ENCODE measurements at places on chromosomes 5 and 9. TPM values are rescaled to one million over a fixed set of nuclear protein-coding genes. Genes with fewer than 3 reads are reported as not detected.

- H3K36me3 ChIP-seq, result peaks cover 49% of the 10 kb centered on the region
- no peak overlapping the region for H3K27ac ChIP-seq
- H3K27me3 ChIP-seq, result no peaks in the 10 kb centered on the region
- H3K4me3 ChIP-seq, result no peak overlapping the region
These were observed 55.3 kb upstream of the POU4F3 start for GRCh38 chr5:146283344-146283761.

DNA sequence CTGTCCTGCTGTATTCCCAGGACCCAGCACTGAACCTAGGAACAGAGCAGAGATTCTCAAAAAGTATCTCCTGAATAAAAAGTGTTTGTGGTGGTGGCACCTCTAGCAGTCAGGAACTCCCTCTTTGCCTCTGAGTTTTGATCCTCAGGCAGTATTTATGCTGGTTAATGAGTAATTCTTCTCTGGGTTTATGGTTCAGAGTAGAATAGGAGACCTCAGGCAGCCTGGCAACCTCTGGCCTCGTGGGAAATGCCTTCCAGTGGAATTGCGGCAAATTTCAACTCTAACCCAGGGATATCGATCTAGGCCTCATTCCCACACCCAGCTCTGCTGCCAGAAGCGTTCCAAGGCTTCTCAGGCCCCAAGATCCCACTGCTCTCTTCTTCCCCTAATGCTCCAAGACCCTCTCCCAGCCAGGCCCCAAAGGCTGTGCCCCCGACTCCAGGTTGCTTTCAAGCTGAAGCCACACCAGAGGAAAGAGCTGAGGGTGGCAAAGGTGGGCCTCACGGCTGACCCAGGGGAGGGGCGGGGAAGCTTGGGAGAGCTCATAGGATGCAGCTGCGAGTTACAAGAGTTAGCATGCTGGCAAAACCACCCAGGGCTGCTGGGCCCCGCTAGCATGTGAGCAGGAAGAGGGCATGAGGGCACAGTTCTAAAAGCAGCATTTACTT lies 10.9 kb upstream of the HDHD3 start:
- no peak for DNase-seq
- no peak overlapping the region for H3K27ac ChIP-seq
- no peaks in the 10 kb centered on the region for H3K27me3 ChIP-seq

GRCh38 chr5:130912088-130912487 lies 253.0 kb downstream of the HINT1 start:
- no peaks in the 10 kb centered on the region for H3K27me3 ChIP-seq
- no peak overlapping the region for H3K4me3 ChIP-seq
- DNase-seq, result no peak
- H3K27ac ChIP-seq, result no peak overlapping the region
- no peaks in the 10 kb centered on the region for H3K36me3 ChIP-seq
- no peaks in the 10 kb centered on the region for H3K4me1 ChIP-seq

DNA sequence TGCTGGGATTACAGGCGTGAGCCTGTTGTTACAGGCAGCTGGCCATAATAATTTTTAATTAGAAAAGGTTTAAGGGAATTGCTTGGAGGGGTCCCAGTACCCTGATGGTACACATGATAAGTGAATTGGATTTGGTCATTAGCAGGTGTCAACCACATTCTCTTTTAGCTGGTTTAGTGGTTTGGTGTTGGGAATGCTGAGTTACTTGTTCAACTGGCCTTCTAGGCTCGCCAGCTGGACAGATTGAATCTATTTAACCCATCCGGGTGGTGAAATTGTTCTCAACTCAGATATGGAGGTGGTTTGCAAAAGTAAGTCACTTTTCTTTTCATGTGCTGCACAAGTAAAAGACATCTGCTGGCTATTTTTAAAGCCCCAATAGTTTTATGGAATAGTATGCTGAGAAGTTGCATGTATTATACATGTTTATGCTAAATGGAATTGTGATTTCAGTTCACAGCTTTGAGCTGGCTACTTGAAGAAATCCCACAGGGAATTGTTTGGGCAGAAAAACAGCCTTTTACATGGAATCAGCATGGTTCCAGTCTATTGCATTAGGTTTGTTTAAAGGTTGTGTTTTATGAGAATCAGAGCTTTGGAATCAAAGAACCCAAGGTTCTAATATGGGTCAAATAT lies 149.8 kb upstream of the SLC28A3 start:
- no peaks in the 10 kb centered on the region for H3K27me3 ChIP-seq
- H3K27ac ChIP-seq, result no peak overlapping the region
- DNase-seq, result no peak
- no peak overlapping the region for H3K4me3 ChIP-seq
- H3K36me3 ChIP-seq, result no peaks in the 10 kb centered on the region

DNA sequence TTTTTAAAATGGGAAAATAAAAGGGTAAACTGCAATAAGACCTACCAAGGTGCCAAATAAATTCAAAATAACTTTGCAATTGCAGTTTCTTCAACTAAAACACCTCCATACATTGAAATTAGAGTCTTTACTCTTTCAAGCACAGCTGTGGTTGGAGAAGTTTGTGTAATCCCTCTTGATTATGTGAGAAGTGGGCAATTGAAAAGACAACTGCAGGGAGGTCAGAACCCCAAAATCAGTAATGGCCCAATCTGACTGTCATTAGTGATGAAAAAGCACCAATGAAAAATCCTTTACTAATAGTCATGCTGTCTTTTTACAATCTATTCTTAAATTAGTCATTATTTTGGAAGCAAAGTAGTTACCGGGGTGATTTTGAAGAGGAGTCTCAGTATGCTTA lies 116.7 kb upstream of the RGMB start:
- no peaks in the 10 kb centered on the region for H3K36me3 ChIP-seq
- no peaks in the 10 kb centered on the region for H3K4me1 ChIP-seq
- no peak overlapping the region for H3K4me3 ChIP-seq
- H3K27me3 ChIP-seq, result peaks cover 5% of the 10 kb centered on the region

- H3K27me3 ChIP-seq, result no peaks in the 10 kb centered on the region
- H3K4me1 ChIP-seq, result no peaks in the 10 kb centered on the region
These were observed 1073.5 kb downstream of the MAT2B start for GRCh38 chr5:164578911-164579310.

GRCh38 chr5:180141068-180141660 lies 67.8 kb downstream of the RASGEF1C start:
- DNase-seq, result no peak
- H3K36me3 ChIP-seq, result no peaks in the 10 kb centered on the region
- H3K4me3 ChIP-seq, result no peak overlapping the region
- no peak overlapping the region for H3K27ac ChIP-seq
- no peaks in the 10 kb centered on the region for H3K27me3 ChIP-seq
- no peaks in the 10 kb centered on the region for H3K4me1 ChIP-seq

DNA sequence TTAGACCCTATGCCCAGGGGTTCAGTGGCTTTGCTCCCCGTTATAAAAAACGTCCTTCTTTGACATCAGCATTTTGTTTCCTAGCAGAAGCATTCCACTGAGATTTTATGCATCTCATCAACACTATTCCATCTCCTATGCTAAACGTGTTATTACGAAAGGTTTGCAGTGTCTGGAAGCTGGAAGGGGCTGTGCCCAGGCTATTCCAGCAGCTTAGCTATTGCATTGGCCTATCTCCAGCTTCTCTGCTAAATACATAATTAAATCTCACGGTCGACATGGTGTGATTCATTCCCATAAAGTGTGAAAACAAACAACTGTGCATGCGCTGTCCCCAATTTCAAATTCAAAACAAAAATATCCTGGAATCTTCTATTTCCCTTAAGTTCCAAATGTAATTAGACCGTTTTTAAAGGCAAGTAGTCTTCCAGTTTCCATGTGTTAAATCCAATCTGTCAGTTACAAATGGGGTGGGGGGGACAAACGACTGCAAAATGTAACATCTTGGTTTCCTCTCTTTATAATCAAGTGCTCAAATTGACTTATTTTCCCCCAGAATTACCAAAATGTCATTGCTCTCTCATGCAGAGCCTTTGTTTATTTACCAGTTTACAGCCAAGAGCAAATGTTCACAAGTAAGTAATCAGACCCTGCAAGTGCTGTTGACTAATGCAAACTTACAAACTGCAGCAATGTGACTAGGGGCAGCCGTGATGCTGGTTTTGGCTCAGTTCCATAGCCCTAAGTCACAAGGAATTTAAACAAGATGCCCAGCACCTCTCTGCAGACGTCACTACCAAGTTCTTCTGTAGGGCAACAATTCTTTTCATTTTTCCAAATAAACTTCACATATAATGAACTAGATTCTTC lies 212.3 kb upstream of the RORB start:
- H3K36me3 ChIP-seq, result no peaks in the 10 kb centered on the region
- H3K27me3 ChIP-seq, result no peaks in the 10 kb centered on the region
- H3K4me1 ChIP-seq, result peaks cover 2% of the 10 kb centered on the region
- H3K27ac ChIP-seq, result no peak overlapping the region

DNA sequence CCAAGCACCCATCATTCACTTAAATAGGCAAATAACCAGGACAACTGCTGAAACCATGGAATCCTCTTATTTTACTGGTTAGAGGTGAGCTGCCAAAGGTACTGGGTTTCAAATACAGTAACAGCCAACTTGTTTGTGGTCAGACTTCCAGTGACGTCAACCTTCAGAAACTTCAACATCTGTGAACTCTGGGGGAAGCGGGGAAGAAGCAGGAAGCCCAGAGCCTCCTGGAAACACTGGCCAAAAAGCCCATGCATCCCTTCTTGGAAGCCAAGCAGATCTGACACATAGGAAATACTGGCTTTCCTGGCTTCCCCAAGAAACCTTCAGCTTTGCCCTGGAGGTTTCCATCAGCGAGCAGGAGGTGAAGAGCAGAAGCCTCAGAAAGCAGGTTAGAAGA lies 4.9 kb upstream of the FRRS1L start:
- no peak overlapping the region for H3K27ac ChIP-seq
- H3K36me3 ChIP-seq, result no peaks in the 10 kb centered on the region
- H3K4me1 ChIP-seq, result no peaks in the 10 kb centered on the region
- no peaks in the 10 kb centered on the region for H3K27me3 ChIP-seq
- DNase-seq, result no peak

DNA sequence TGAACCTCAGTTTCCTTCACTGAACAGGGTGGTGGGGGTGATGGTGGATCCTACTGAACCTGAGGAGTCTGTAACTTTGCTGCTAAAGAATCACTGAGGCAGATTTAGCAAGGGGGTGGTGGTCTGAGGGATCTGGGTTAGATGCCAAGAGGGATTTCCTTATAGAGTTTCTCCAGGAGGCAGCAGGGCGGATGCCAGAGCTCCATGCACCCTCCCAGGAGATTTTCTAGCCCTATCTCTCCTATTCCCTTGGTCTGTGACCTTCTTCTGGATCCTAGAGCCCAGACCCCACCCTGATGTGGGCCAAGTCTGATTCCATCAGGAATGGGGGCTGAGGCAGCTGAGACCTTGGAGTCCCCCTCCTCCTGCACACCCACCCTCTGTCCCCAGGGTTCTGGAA lies 6.0 kb downstream of the PTGS1 start:
- H3K4me3 ChIP-seq, result no peak overlapping the region
- DNase-seq, result no peak
- H3K27me3 ChIP-seq, result no peaks in the 10 kb centered on the region
- H3K36me3 ChIP-seq, result no peaks in the 10 kb centered on the region
- H3K27ac ChIP-seq, result no peak overlapping the region

DNA sequence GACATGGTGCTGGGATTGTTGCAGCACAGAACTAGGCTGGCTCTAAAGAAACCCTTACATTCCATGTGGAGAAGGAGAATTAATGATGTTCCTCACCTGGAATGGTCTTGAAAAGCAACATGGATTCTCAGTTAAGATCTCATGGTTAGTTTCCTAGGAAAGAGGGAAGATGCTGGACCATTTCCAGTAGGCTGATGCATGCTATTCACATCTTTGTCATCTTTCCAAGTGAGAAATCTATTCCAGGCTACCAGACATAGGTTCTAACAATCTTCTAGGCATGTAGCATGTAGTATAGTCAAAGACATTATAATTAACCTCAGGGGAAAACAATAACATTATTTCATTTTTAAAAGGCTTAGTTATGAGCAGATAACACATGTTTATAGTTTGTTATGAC lies 44.3 kb downstream of the TMEM252 start:
- H3K27ac ChIP-seq, result no peak overlapping the region
- DNase-seq, result no peak
- no peaks in the 10 kb centered on the region for H3K4me1 ChIP-seq
- H3K36me3 ChIP-seq, result no peaks in the 10 kb centered on the region

- no peaks in the 10 kb centered on the region for H3K36me3 ChIP-seq
- no peak overlapping the region for H3K27ac ChIP-seq
- no peak overlapping the region for H3K4me3 ChIP-seq
- DNase-seq, result no peak
- no peaks in the 10 kb centered on the region for H3K4me1 ChIP-seq
These were observed 265.7 kb upstream of the KLF4 start for GRCh38 chr9:107755246-107755645.

DNA sequence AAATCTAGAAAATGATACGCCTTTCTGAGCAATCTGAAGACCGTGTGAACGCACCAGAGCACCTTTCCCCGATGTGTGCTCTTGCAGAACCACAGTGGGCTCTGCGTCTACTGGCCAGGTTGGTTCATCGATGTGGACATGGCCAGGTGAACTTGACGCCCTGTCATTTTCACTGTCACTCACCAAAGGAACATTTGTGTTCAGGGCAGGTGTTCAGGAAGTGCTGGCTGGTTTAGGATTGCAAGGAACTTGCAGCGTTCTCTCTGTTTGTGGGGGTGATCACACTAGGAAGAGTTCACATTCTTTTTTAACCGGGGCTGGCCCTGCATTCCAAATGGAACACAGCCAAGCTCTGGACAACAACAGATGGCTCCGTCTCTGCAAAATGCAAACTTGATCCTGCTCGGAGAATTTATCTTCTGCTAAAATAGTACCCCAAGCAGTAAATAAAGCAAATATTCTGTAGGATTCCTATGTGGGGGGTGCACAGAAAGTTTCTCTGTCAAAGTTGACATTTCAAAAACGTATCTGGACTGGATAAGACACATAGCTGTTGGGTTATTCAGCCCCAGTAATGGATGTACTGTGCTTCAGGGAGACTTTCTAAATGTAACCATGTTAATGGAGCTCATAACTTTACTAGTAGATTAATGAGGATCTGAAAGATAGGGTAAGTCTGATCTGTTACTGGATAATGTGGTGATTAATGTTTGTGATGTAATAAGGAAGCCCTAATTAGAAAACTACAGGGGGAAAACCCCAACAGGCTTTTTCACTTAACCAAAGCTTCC lies 45.7 kb upstream of the FANCC start:
- peaks cover 18% of the 10 kb centered on the region for H3K27me3 ChIP-seq
- H3K4me1 ChIP-seq, result no peaks in the 10 kb centered on the region
- no peak for DNase-seq
- H3K36me3 ChIP-seq, result no peaks in the 10 kb centered on the region

The MUSK gene
- total RNA-seq, result not detected

The ZNG1A gene
- 21.2 TPM for total RNA-seq

The EXD3 gene
- 18.5 TPM for total RNA-seq

The INSL4 gene
- total RNA-seq, result not detected

The COL27A1 gene
- 1.4 TPM for total RNA-seq

The PDZD2 gene
- 2.2 TPM for total RNA-seq

The ECM2 gene
- not detected for total RNA-seq
